ENCODE measurements at places on chromosomes 2 and 18. TPM values are rescaled to one million over a fixed set of nuclear protein-coding genes. Genes with fewer than 3 reads are reported as not detected.

ANKRD36C gene
- total RNA-seq = 12.1 TPM

PSMA8 gene
- not detected for total RNA-seq

AGXT gene
- total RNA-seq = not detected

SLC9A4 gene
- not detected for total RNA-seq

CRYBA2 gene
- not detected for total RNA-seq

GRHL1 gene
- 0.65 TPM for total RNA-seq

HAAO gene
- total RNA-seq = 2.7 TPM

ZCCHC2 gene
- total RNA-seq = 5.7 TPM

CPLX4 gene
- total RNA-seq = not detected

ZNF532 gene
- total RNA-seq = 36.6 TPM

MAP3K19 gene
- total RNA-seq = not detected

ANKRD29 gene
- total RNA-seq = 2.3 TPM

INO80B gene
- 23.9 TPM for total RNA-seq

PARD6G gene
- 5.9 TPM for total RNA-seq

TCF7L1 gene
- 1.4 TPM for total RNA-seq

SNED1 gene
- total RNA-seq = 151 TPM

SERPINB12 gene
- total RNA-seq = not detected

ASNSD1 gene
- 45.5 TPM for total RNA-seq

IGFBP5 gene
- total RNA-seq = 1,071 TPM

BUB1 gene
- 31.0 TPM for total RNA-seq

NR4A2 gene
- total RNA-seq = 57.6 TPM

CYTIP gene
- total RNA-seq = not detected

LYG1 gene
- not detected for total RNA-seq

KLHL30 gene
- not detected for total RNA-seq

LGALSL gene
- 17.7 TPM for total RNA-seq

MROH2A gene
- not detected for total RNA-seq

ALPG gene
- not detected for total RNA-seq

CASP10 gene
- 0.88 TPM for total RNA-seq

CCNYL1 gene
- total RNA-seq = 5.9 TPM

LIMS2 gene
- 1.3 TPM for total RNA-seq

SPC25 gene
- total RNA-seq = 3.5 TPM
